Activated CD8-positive, alpha-beta memory T cell treated with anti-CD3 and anti-CD28 coated beads for 48 hours (primary cell): ENCODE measurements at places on chromosomes 13 and 19.

DNA sequence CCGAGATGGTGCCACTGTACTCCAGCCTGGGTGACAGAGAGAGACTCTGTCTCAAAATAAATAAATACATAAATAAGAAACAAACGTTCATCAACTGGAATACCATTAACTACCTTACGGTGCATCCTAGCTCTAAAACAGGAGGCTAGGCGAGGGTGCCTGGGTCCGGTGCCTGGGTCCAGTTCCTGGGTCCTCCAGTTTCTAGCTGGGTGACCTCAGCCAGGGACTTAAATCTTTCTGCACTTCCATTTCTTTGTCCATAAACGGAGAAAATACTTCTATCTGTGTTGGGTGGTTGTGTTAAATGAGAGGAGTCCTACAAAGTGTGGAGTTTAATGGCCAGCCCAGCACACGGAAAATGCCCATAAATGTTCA is 34.0 kb downstream of the RFX2 start:
- DNase-seq, result no peak

DNA sequence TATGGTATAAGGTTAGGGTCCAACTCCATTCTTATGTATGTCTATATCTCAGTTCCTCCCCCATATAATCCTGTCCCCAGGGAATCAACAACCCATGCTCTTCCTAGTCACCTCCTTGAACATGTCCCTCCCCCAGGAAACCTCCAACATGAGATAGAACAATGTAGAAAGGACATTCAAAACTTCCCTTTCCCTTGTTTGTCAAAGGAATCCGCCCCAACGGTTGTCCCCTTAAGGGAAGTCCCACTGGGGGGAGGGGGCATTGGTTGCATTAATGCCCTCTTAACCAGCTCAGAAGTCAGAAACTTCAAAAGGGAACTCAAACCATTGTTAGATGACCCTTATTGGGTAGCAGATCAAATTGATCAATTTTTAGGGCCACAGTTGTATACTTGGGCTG is 6.8 kb upstream of the ZNF561 start:
- DNase-seq, result no peak

DNA sequence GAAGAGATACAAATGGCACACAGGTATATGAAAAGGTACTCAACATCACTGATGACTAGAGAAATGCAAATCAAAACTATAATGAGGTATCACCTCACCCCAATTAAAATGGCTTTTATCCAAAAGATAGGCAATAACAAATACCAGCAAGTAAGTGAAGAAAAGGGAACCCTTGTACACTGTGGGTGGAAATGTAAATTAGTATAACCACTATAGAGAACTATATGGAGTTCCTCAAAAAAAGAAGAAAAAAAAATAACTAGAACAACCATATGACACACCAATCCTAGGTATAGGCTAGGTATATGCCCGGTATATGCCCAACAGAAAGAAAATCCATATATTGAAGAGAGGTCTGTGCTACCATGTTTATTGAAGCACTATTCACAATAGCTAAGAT is 150.9 kb downstream of the VWA8 start:
- DNase-seq, result no peak

GRCh38 chr13:20525144-20525600 is 485 bp downstream of the CRYL1 start:
- peak; percentile 3 for DNase-seq

DNA sequence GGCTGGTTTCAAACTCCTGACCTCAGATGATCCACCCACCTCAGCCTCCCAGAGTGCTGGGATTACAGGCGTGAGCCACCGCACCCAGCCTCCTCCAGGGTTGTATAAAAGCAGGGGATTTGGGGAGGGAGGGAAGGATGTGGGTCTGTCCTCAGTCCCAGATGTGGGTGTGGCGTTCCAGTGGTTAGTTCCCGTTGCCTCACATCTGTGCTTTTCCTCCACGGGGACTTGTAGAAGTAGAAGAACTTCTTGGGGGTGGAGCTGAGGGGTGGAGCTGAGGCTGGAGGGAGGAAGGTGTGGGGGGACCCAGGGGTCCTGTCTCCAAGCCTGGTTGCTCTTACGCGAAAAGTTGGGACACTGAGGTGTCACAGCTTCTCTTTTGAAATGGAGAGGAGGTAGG is 514 bp upstream of the MCEMP1 start:
- no peak for DNase-seq

DNA sequence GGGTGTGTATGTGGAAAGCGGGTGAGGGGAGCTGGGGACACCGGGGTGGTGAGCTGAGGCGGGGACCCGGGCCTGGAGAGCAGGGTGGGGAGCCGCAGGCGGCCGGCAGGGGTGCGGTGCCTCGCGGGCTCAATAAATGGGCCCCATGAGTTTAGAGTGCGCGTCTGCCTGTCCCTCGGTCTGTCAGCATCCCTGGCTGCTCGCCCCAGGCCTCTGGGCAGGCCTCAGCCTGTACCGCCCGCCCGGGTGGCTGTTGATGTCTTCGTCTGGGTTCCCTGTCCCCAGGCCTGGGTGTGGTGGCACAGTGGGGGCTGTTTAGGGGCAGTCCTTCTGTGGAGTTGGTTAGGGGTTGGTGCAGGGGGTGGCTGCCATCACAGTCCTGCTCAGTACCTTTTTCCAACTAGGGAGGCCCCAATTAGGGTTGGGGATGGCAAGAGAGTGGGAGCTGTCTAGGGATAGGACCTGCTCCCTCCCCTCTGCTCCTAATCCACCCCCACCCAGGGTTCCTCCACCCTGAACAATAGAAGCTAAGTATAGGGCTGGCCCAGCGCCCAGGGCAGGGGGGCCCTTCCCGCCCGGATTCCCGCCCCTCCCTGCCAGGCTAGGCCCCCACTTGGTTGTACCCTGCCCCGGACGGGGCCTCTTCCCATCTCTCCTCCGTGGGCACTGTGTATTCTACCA is 12.2 kb downstream of the CIC start:
- DNase-seq, result no peak

- DNase-seq, result no peak
Measured at GRCh38 chr19:13189600-13189999, 39.4 kb downstream of the IER2 start.

GRCh38 chr13:40598569-40598968 is 67.9 kb downstream of the FOXO1 start:
- DNase-seq, result no peak

DNA sequence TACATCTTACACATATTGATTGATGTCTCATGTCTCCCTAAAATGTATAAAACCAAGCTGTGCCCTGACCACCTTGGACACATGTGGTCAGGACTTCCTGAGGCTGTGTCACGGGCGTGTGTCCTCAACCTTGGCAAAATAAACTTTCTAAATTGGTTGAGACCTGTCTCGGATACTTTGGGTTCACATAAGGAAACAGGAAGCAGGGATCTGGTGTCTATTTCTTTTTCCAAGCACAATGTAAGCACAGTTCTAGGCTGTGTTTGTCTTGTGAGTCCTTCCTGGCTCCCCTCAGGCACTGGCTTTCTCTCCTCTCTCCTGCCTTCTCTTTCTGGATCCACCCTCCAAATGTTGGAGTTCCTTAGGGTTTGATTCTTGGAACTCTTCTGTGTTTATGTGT is 27.6 kb upstream of the TPT1 start:
- no peak for DNase-seq

DNA sequence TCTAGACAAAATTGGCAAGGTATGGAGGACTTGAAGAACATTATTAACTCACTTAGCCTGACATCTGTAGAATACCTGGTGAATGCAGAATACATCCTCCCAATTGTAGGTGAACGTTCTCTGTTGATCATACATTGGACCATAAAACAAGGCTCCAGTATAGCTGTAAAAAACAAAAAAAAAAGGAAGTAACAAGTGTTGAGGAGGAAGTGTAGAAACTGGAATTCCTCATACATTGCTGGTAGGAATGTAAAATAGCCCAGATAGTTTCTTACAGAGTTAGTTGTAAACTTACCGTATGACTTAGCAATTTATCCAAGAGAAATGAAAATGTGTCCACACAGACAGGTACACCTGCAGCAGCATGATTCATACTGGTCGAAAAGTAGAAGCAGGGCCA is 44.8 kb downstream of the TSSK6 start:
- no peak for DNase-seq

DNA sequence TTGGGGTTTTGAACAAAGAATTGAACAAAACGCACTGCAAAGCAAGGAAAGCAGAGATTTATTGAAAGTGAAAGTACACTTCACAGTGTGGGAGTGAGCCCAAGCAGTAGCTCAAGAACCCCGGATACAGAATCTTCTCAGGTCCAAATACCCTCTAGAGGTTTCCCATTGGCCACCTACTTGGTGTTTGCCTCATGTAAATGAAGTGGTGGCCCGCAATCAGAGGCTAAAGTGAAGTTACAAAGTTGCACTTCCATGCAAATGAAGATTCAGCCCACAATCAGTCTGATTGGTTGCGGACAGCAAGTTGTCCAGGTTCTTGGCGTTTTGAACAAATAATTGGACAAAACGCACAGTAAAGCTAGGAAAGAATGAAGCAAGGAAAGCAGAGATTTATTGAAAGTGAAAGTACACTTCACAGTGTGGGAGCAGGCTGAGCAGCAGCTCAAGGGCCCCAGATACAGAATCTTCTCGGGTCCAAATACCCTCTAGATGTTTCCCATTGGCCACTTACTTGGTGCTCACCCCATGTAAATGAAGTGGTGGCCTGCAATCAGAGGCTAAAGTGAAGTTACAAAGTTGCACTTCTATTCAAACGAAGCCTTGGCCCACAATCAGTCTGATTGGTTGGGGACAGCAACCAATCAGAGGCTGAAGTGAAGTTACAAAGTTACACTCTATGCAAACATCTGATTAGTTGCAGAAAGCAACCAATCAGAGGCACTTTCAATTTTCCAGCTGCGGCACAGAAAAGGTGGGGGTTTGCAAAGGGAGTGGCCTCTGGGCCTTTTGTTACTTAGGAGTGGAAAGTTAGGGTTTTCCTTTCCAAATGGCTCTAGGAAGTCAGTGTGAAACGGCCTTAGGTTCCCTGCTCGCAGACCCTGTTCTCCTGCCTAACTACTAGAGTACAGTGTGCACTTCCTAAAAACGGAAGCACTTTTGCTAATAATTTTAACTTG is 4.8 kb upstream of the TM9SF2 start:
- DNase-seq, result no peak

DNA sequence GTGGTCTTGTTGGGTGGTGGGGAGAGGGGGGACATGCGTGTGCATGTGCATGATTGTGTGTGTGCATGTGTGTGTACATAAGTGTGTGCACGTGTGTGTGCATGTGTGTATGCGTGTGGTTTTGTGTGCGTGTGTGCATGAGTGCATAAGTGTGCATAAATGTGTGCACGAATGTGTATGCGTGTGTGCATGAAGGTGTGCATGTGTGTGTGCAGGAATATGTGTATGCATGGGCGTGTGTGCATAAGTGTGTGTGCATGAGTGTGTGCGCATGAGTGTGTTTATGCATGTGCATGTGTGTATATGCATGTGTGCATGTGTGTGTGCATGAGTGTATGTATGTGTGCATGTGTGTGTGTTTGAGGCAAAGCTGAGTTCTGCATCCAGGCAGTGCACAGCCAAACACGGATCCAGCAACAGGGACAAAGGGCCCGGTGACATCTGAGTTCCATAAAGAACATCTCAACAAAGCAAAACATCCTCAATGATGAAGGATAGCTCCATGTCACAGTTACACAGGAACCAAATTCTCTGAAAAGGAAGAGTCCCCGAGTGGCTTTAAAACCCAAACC is 86.0 kb upstream of the FARP1 start:
- no peak for DNase-seq

- DNase-seq, result no peak
Measured at GRCh38 chr13:60392131-60392530, 4.9 kb upstream of the TDRD3 start.

- no peak for DNase-seq
Measured at GRCh38 chr19:6654347-6655310, 15.3 kb downstream of the TNFSF14 start.

DNA sequence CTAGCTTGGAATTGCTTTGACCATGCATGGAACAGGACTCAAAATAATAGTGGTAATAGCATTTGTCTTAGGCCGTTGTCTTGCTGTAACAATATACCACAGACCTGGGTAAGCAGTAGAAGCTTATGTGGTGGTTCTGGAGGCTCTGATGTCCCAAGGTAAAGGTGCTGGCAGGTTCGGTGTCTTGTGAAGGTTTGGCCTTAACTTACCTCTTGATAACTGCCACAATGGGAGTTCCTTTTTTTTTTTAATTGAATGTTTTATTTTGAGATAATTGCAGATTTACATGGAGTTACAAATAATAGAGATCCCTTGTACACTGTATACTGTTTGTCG is 5.8 kb downstream of the RPL21 start:
- DNase-seq, result no peak

DNA sequence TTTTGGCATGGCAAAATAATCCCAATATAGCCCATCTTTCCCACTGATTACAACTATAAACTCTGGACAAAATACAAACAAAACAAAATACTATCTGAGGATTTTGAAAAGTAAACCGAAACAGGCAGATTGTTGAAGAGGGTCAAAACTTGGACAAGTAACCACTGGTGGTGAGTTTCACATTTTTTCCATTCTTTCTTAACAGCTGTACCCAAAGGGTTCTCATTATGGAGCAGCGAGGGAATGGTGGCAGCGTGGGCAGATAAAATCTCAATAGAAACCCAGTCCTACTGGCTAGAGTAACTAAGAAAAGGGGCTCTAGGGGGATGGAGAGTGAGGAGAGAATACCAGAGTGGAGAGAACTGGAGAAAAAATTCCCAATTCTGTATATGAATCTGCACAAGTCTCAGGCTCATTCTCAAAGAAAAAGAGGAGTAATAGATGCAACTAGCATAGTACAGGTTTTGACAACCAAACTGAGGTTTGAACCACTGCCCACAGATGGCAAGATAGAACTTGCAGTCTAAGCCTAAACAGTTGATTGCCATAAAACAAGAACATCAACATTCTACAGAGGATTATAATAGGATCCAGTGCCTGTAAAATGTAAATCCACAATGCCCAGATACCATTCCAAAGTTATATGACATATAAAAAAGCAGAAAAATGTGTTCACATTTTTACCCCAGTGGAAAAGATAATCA is 284.5 kb downstream of the KCNRG start:
- no peak for DNase-seq

DNA sequence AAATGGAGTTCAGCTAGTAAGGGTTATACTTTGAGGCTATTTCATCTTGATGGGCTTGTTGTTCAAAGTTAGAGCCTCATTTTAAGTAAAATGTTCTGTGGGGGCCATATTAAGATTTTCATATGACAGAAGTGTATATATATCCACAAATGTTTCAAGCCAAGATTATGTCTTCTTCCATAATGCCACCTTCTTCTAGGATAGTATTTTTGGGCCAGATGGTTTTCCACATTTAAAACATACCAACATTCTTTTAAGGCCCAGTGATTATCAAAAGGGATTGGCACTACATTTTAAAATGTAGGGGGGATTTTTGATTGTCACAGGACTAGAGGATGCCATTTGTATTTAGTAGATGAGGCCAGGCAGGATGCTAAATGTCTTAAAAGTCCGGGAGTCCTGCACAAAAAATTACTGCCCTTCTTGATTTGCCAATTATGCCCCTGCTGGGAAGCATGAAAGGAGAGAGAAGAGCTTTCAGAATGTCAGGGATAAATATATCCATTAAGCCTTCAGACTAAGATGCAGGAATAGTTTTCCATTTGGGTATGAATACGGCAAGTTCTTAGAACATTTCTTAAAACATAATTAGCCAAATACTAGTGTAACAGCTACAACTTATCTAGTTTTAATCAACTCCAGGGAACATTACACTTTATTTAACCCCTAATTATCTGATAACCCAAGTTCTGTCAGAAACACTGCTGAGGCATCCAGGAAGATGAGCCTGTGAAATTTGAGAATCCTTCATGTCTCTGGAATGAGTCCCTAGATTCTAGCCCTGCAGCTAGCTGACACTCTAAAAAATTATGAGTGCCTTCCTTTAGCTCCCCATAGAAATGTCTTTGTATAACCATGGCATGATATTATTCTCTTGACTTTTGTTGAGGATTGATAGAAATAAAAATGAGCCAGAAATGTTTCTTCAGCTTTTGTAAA is 34.0 kb downstream of the ITM2B start:
- no peak for DNase-seq

GRCh38 chr13:30551189-30551588 is 66.5 kb upstream of the USPL1 start:
- DNase-seq, result no peak
